ENCODE measurements at places on chromosomes 13 and 19. TPM values are rescaled to one million over a fixed set of nuclear protein-coding genes. Genes with fewer than 3 reads are reported as not detected.
A peak's percentile ranks its signal among the peaks of the same experiment; 100 is the strongest.

The TJP3 gene
- 74.5 TPM for polyA plus RNA-seq

The ZNF724 gene
- not detected for polyA plus RNA-seq

The PSG3 gene
- polyA plus RNA-seq = not detected

The TUBA3C gene
- polyA plus RNA-seq = not detected

The PROZ gene
- not detected for polyA plus RNA-seq

The TEX101 gene
- polyA plus RNA-seq = not detected

The KLF1 gene
- not detected for polyA plus RNA-seq

The ENOX1 gene
- polyA plus RNA-seq = 0.72 TPM

The UQCR11 gene
- 164 TPM for polyA plus RNA-seq

The ZBTB32 gene
- polyA plus RNA-seq = not detected

The TRPC4 gene
- polyA plus RNA-seq = 0.18 TPM

The CGB5 gene
- polyA plus RNA-seq = not detected

The ZNF726 gene
- 0.42 TPM for polyA plus RNA-seq

The IFNL1 gene
- polyA plus RNA-seq = not detected

The TBXA2R gene
- polyA plus RNA-seq = not detected

- H3K27ac ChIP-seq = no peak overlapping the region
- H3K4me3 ChIP-seq = no peak overlapping the region
- H3K4me1 ChIP-seq = peaks cover 2% of the 10 kb centered on the region
Observed at GRCh38 chr13:30364876-30365275, 57.4 kb upstream of the UBE2L5 start.

DNA sequence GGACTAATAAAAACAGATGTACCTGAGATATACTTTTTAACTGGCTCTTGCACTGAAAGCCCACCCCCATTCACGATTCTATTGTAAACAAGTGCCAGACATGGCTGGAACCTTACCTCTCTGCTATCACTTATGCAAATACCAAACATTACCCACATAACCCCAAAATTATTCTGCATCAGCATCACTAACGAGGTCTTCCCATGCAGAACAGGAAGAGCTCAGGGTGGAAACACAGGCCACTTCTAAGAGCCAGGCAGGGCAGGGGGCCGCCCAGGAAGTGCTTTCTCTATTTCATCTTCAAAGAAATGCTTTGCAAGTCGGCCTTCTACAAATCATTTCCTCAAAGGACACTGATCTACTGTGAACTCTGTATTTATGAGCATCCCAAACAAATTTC is 7.3 kb downstream of the IRS2 start:
- H3K27ac ChIP-seq = no peak overlapping the region
- H3K4me1 ChIP-seq = no peaks in the 10 kb centered on the region
- H3K4me3 ChIP-seq = no peak overlapping the region
- no peaks in the 10 kb centered on the region for H3K27me3 ChIP-seq
- no peak for DNase-seq

DNA sequence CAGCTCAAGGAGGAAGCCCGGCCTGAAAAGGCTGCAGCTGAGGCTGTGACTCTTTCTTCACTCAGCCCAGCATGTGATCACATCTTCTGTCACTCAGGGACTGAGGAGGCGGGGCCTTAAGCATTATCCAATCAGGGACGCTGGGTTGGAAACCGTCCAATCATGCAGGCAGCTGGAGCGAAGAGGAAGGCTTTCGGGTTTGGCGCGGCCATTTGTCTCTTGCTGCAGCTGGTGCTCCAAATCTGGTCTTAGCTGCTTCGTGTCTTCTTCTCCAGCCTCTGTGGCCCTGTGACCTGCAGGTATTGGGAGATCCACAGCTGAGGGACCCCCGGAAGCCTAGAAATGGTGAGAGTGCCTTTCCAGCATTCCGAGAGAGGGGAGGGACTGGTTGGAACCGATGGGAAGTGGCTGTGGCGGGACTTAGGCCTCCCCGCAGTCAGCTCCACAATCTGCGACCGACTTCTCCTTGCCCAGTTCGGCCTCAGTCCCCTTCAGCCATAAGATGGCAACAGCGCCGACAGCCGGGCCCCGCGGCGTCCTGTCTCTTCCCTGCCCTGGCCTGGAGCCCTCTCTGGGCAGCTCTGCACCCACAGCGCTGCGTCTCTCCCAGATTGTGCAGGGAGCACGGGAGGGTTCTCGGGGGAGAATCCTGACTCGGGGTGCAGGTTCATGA is at the start of gene ZNF90:
ZNF90 (plus strand) TSS at position 210 of the 673 bp plus-strand sequence; CDS start at position 343, 133 bp downstream.
- peak; percentile 76 for DNase-seq
- H3K4me3 ChIP-seq = peak within 1 kb of the TSS; percentile 47
- H3K36me3 ChIP-seq = no peaks in the 10 kb centered on the region
- H3K27ac ChIP-seq = peak within 1 kb of the TSS; percentile 41
- no peaks in the 10 kb centered on the region for H3K4me1 ChIP-seq

DNA sequence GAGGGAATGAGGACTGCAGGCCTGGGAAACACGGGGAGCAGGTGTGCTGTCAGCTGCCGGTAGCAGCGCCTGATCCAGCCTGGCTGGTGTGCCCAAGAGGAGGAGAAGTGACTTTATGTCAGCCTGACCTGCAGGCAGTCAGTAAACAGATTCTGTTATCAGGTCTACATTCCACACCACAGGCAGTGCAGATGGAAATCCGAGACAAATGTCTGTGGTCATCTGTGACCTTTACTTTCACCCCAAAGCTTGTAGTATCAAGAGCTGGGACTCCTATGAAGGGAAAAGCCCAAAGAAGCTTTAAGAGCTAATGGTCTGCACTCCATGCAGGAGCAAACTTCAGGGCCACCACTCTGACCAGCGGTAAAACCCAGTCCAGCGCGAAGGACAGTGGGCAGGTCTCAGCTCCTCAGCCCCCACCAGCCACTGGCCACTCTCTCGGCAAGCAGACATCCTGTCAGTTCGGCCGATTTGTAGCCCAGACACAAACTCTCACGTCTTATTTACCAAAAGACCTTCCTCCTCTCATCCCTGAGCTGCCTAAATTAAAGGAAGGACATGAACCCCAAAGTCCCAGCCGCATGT is 7.7 kb downstream of the EPS15L1 start:
- no peaks in the 10 kb centered on the region for H3K4me1 ChIP-seq
- no peak overlapping the region for H3K27ac ChIP-seq
- DNase-seq = no peak
- H3K36me3 ChIP-seq = no peaks in the 10 kb centered on the region

- DNase-seq = no peak
- H3K4me3 ChIP-seq = no peak overlapping the region
- H3K4me1 ChIP-seq = no peaks in the 10 kb centered on the region
Observed at GRCh38 chr13:57302604-57303003, 135.6 kb downstream of the PRR20E start.

DNA sequence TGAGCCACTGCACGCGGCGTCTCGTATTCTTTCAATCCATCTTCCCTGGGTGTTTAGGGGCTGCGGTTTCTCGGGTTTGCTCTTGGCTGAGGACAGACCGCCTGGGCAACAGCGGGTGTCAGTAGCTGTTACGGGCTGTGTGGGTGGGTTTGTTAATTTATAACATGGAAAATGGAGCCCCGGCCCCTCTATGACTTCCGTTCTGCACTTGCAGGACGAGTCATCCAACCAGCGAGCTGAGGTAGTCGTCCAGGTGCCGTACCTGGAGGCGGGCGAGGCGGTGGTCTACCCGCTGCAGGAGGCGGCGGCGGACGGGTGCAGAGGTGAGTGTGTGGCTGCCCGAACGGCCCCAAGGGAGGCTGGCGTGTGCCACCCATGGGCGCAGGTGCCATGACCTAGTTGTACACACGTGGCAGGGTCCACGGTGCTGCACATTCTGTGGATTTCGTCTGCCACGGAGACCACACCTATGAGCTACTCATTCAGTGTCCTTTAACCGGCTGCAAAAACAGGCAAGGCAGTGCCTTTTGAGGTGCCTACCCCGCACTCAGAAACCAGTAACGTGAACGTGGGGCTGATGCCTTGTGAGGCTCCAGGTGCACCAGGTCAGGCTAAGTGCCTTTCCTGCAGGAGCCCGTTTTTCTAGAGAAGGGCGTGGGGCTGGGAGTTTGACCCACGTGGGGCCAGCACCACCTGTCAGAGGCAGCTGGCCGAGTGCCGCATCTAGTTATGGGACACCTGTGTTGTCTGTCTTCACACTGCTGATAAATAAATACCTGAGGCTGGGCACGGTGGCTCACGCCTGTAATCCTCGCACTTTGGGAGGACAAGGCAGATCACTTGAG is 10.9 kb downstream of the POLR2E start:
- peaks cover 3% of the 10 kb centered on the region for H3K36me3 ChIP-seq
- H3K4me3 ChIP-seq = no peak overlapping the region
- no peak for DNase-seq
- no peak overlapping the region for H3K27ac ChIP-seq

DNA sequence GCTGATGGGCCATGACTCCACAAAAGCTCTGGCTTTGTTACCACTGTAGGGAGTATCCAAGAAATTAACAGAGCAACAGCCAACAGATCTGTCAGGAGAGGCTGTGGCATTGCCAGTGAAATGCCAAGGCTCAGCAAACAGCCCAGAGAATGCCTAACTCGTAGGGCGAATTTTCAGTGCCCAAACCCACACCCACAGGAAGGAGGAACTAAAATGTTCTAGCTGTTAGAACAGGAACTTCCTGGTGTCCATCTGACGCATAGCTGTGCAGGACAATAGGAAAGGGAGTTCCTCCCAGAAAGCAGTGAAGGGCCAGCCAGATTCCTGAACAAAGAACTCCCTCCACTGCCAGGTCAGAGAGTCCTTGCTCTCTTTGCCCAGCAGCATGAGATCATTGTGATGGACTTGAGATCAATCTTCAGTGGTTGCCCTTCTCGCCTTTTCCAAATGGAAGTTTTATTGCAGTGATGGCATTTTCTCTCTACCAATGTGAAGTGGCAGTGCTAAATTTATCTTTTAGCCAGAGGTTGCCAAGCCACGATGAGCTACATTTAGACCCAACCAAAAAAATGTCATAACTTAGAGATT is 224.2 kb upstream of the STARD13 start:
- DNase-seq = no peak
- no peak overlapping the region for H3K4me3 ChIP-seq
- no peaks in the 10 kb centered on the region for H3K27me3 ChIP-seq
- peak overlapping the region; percentile 81 for H3K27ac ChIP-seq

GRCh38 chr19:2491130-2491801 is 15.3 kb downstream of the GADD45B start:
- peak; percentile 97 for DNase-seq
- H3K4me3 ChIP-seq = no peak overlapping the region
- H3K4me1 ChIP-seq = peaks cover 8% of the 10 kb centered on the region
- peaks cover 49% of the 10 kb centered on the region for H3K27me3 ChIP-seq
- H3K27ac ChIP-seq = peak overlapping the region; percentile 32
- H3K36me3 ChIP-seq = no peaks in the 10 kb centered on the region

DNA sequence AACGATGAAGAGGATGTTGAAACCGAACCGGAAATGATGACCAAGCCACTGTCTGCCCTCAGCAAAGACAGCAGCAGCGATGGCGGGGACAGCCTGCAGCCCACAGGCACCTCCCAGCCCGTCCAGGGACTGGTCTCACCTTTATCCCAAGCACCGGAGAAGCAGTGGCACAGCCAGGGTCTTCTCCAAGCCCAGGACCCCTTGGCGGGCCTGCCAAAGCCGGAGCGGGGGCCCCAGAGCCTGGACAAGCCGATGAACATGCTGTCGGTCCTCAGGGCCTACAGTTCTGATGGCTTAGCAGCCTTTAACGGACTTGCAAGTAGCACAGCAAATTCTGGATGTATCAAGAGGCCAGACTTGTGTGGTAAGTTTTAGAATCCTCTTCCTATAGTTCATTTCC is 177.0 kb downstream of the ZNF536 start:
- DNase-seq = no peak
- no peak overlapping the region for H3K4me3 ChIP-seq
- no peaks in the 10 kb centered on the region for H3K27me3 ChIP-seq
- no peaks in the 10 kb centered on the region for H3K36me3 ChIP-seq

DNA sequence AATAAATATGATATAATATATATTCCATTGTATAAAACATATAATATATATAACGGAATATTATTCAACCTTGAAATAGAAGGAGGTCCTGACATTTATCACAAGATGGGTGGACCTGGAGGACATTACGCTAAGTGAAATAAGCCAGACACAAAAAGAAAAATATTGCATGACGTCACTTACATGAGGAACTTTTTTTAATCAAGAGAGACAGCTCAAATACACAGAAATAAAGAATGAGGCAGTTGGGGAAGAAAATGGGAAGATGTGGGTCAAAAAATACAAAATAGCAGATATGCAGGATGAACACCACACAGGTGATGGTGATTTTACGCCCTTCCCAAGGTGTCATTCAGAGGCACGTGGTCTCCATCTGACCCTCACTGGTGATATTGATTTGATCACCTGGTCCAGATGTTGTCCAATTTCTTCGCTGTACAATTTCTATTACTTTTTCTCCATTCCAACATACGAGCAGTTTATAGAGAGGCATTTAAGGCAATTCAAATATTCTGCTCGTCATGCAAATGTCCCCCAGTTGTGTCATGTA is 513 bp upstream of the ZNF317 start:
- H3K27ac ChIP-seq = no peak overlapping the region
- no peak for DNase-seq
- peaks cover 2% of the 10 kb centered on the region for H3K36me3 ChIP-seq
- H3K27me3 ChIP-seq = no peaks in the 10 kb centered on the region
- peaks cover 4% of the 10 kb centered on the region for H3K4me1 ChIP-seq
- H3K4me3 ChIP-seq = peak overlapping the region; percentile 12

DNA sequence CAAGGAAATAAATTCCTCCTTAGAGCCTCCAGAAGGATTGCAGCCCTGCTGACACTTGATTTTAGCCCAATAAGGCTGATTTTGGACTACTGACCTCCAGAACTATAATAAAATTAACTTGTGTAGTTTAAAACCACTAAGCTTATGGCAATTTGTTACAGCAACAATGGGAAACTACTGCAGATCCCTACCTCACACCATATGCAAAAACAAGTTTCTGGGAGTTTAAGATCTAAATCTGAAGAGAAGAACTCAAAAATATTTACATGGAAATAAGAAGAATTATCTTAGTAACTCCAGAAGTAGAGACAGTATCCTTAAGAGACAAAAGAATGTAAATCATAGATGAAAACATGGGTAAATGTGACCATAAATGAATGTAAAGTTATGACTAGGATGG is 5.9 kb downstream of the ZNF575 start:
- H3K27me3 ChIP-seq = no peaks in the 10 kb centered on the region
- no peak for DNase-seq
- H3K4me3 ChIP-seq = no peak overlapping the region
- no peak overlapping the region for H3K27ac ChIP-seq
- no peaks in the 10 kb centered on the region for H3K36me3 ChIP-seq

GRCh38 chr13:98458431-98458830 is 118.5 kb downstream of the STK24 start:
- no peak overlapping the region for H3K27ac ChIP-seq
- H3K4me3 ChIP-seq = no peak overlapping the region
- peaks cover 32% of the 10 kb centered on the region for H3K36me3 ChIP-seq
- H3K4me1 ChIP-seq = no peaks in the 10 kb centered on the region

GRCh38 chr19:35042056-35042730 is 672 bp downstream of the HPN start:
- no peaks in the 10 kb centered on the region for H3K27me3 ChIP-seq
- DNase-seq = peak; percentile 88
- no peaks in the 10 kb centered on the region for H3K36me3 ChIP-seq

DNA sequence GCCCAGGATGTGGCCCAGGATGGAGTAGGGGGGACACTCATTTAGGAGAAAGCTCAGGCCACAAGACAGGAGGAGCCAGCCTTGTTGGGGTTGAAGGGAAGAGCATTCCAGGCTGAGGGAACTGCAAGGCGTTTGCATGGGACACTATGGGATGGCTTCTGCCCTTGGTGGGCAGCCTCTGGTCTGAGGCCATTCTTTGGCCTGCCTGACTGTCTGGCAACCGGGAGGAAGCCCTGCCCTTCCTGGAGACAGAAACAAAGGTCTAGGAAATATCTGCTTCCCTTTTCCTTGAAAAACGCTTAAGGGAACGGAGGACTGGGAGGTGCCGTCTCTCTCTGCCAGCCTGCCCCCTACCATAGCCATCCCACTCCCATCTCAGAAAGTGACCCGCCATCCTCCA is 2.8 kb upstream of the ICAM1 start:
- H3K4me1 ChIP-seq = peaks cover 17% of the 10 kb centered on the region
- H3K4me3 ChIP-seq = no peak overlapping the region
- H3K36me3 ChIP-seq = no peaks in the 10 kb centered on the region
- no peak for DNase-seq
- no peak overlapping the region for H3K27ac ChIP-seq
- peaks cover 29% of the 10 kb centered on the region for H3K27me3 ChIP-seq

All from small intestine (tissue), 16 donors.